LHCN-M2 (cell line): ENCODE measurements at places on chromosomes 6 and 20. TPM values are rescaled to one million over a fixed set of nuclear protein-coding genes. Genes with fewer than 3 reads are reported as not detected.
A peak's percentile ranks its signal among the peaks of the same experiment; 100 is the strongest.

DNA sequence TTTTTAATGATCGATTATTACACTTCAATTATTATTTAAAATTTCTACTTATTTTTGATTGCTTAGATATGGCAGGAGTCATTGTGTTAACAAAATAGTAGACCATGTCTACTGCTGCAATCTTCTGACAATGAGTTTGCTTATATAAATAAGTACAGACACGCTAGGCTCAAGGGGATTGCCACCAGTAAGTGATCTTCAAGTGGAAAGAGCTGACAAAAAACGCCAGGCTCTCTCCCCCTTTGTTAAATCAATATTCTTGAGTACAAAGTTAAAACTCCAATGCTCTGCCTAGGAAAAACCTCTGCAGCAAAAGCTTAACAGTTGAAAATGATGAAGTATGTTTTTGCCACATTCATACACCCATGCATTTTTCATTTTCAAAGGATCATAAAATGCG, 738.1 kb downstream of the HDGFL1 start:
- DNase-seq: no peak

DNA sequence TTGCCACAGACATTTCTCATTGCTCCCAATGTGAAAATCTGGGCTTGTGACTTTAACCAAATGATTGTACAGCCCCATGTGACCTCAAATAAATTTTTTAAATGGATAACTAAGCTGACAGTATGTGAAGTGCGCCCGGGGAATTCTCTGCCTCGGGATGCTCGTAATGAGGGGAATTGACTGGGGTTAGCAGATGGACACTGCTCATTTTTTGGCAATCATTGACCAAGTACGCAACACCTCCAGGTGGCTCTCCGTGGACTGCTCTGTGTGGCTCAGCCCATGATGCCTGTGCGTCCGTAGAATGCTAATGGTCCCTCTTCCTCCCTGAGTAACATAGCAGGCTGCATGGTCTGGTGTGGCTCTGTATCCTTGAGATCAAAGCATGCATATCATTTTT, 42.4 kb downstream of the FARS2 start:
- no peak for DNase-seq

GRCh38 chr6:164695896-164696295, 613.5 kb downstream of the C6orf118 start:
- DNase-seq: no peak

Gene PNLDC1
- not detected in 2 replicates for total RNA-seq

Gene ENTPD6
- total RNA-seq: 53.7 and 57.9 TPM in 2 replicates

Gene CRNKL1
- 30.1 and 31.1 TPM in 2 replicates for total RNA-seq

Gene BACH2
- 0.06 TPM in 1 of 2 replicates, not detected in the other for total RNA-seq

Gene PROKR2
- not detected in 2 replicates for total RNA-seq

DNA sequence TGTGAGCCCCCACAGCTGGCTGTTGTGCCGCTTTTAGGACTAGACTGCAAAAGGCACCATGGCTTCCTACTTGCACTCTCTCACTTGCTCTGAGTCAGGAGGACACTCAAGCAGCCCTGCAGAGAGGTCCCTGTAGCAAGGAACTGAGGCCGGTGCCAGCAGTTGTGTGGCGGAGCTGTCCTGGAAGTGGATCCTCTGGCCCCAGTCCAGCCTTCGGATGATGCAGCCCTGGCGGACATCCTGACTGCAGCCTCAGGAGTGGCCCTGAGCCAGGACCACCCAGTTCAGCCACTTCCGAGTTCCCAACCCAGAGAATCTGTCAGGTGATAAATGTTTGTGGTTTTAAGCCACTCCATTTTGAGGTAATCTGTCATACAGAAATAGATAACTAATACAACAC, 17.5 kb downstream of the CTCFL start:
- no peak for DNase-seq

- DNase-seq: peak; percentile 96
Observed at GRCh38 chr6:141483598-141484061, 649.1 kb upstream of the GJE1 start.

DNA sequence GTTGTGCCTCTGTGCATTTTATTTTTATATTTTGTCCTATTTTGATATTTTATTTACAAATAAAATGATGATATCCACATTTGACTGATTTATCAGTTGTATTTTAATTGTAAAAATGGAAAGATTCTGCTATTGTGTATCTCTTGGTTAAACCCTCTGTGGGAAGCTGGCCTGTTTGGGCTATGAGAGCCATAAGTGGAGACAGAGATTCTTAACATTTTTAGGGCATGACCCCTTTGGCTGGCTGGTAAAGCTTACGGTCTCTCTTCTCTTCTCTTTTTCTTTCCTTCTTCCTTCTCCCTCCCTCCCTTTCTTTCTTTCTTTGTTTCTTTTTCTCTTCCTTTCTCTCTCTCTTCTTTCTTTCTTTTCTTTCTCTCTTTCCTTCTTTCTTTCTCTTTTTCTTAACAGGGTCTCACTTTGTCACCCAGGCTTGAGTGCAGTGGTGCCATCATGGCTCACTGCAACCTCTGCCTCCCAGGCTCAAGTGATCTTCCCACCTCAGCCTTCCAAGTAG, 172.3 kb upstream of the CDYL start:
- DNase-seq: no peak

Gene FAM83B
- not detected in 2 replicates for total RNA-seq

Gene TCP11
- total RNA-seq: 0.23 and 0.32 TPM in 2 replicates

Gene BPHL
- total RNA-seq: 22.5 and 28.0 TPM in 2 replicates

Gene PAX1
- total RNA-seq: not detected in 2 replicates

- peak; percentile 18 for DNase-seq
Observed at GRCh38 chr6:162615016-162615705, 112.4 kb downstream of the PRKN start.

Gene C6orf47
- 30.0 and 31.3 TPM in 2 replicates for total RNA-seq

DNA sequence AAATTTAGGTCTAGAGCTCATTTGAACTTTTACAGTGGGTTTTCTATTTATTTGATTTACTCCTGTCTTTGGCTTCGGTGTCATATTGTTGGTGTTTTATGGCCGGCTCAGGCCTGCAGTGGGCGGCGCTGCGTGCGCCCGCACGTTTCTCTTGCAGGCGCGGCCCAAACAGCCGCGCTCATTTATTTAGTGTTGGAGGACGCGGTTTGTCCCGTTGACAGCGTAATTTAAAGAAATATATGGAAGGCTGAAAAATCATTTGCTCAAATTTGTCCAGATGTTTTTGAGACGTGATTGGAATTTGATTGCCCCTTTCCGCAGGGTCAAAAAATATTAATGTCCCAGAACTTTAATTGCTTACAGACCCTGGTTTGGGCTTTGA, 22.1 kb downstream of the TFAP2B start:
- no peak for DNase-seq

- DNase-seq: peak; percentile 1
Observed at GRCh38 chr6:5004373-5005037, 668 bp upstream of the RPP40 start.

Gene CDH26
- total RNA-seq: 0.06 TPM in 1 of 2 replicates, not detected in the other

GRCh38 chr6:121686611-121687023, 251.2 kb downstream of the GJA1 start:
- no peak for DNase-seq

Gene TREM2
- not detected in 2 replicates for total RNA-seq

Gene TRIM10
- total RNA-seq: not detected in 2 replicates
